ENCODE measurements at places on chromosomes 3 and 15.

- DNase-seq, result no peak
Measured at GRCh38 chr15:101504866-101505609, 15.5 kb upstream of the PCSK6 start.

GRCh38 chr3:159982442-159982974, 6.1 kb upstream of the IL12A start:
- no peak for DNase-seq

GRCh38 chr15:62570405-62570783, 405.3 kb upstream of the C2CD4B start:
- DNase-seq, result no peak

DNA sequence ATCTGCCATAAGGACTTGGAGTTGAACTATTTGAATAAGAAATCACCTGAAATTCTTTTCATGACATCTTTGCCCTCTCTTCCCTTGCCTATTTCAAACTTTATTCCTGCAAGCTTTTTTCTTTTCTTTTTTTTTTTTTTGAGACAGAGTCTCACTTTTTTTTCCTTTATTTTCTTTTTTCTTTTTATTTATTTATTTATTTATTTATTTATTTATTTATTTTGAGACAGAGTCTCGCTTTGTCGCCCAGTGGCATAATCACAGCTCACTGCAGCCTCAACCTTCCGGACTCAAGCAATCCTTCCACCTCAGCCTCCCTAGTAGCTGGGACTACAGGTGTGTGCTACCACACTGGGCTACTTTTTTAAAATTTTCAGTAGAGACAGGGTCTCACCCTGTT, 369.3 kb upstream of the ATP11B start:
- no peak for DNase-seq

GRCh38 chr3:25478964-25479726, 51.1 kb downstream of the RARB start:
- DNase-seq, result no peak

DNA sequence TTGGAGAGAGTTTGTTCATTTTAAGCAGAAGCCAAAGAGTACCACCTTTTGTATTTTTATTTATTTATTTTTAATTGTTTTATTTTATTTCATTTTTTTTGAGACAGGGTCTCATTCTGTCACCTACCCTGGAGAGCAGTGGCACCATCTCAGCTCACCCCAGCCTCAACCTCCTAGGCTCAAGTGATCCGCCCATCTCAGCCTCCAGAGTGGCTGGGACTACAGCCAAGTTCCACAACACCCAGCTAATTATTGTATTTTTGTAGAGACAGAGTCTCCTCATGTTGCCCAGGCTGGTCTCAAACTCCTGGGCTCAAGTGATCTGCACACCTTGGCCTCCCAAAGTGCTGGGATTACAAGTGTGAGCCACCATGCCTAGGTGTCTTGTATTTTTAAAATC, 9.6 kb downstream of the CCR8 start:
- DNase-seq, result no peak

DNA sequence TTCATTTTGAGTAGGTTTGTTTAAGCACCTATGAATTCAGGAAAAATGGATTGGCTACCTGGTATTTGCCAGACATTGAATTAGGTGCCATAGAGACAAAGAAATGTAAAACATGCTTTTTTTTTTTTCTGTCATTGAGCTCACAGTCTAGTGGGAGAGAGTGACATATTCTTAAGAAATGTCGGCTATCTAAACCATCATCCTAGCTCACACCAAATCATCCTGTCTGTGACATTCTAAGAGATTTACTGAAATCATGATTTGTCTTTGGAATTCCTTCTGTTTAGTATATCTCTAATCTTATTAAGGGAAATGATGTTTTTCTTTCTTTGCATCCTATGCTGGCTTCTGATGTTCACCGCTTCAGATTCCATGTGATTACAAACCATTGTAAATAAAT, 59.5 kb upstream of the STXBP5L start:
- no peak for DNase-seq

DNA sequence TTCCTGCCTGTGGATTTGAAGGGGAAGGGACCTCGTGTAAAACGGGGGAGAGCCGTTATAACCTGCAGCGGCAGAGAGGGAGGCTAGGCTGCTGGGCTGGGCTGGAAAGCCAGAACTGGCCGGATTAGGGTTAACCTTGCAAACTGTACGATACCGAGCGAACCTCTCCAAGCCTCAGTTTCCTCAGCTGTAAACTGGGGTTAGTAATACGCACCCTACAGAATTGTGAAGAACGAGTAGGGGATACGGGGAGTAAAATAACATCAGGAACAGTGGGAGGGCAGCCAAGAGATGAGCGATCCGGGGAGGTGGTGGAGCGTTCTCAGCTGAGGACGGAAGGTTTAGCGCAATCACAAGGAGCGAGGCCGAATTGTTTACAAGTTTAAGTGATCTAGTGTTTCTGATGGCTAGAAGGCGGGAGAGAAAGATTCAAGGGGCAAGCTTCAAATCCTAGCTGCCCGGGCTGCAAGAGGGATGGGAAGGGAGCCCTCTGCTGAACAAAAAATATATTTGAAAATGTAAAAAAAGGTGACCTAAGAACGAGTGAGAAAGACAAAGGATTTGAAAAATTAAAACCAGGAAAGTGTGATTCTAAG, 768 bp upstream of the SEMA5B start:
- DNase-seq, result peak; percentile 52

GRCh38 chr3:22225161-22225560, 474.2 kb upstream of the ZNF385D start:
- DNase-seq, result no peak

GRCh38 chr15:81480645-81481053, 106.6 kb upstream of the TMC3 start:
- DNase-seq, result peak; percentile 62

DNA sequence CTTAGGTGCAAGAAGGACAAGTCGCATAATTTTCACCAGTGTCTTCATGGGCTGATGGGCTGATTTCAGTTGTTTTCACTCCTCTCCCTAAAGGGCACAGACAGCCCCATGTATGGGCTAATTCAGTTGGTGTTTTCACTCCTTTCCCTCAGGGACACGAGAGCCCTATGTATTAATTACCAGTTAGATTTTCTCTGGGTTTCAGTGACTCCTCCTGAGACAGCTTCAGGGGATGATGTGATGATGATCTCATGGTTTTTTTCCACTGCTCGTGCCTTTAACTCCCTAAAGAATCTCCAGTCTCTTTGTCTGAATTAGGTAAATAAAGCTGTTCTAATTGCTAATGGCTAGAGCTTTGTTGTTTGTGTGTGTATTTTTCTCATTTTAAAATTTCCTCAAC, 9.9 kb downstream of the RAMAC start:
- no peak for DNase-seq

DNA sequence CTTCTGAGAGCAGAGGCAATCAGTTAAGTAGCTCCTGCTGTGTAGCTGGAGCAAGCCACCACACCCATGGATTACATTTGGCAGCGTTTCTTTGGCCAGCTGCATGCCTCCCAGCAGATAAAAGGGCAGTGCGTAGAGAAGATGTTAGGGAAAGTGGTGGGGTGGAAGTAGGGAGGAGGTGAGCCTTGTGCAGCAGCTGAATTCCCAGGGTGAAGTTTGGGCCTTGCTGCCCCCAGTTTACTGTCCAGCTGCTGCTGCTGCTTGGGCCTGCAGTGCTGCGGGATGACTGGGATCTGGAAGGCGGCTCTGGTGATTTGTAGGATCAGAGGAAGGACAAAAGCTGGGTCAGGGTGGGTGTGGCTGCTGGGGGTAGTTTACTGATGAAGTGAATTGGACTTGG, 318.7 kb upstream of the C2CD4B start:
- no peak for DNase-seq

DNA sequence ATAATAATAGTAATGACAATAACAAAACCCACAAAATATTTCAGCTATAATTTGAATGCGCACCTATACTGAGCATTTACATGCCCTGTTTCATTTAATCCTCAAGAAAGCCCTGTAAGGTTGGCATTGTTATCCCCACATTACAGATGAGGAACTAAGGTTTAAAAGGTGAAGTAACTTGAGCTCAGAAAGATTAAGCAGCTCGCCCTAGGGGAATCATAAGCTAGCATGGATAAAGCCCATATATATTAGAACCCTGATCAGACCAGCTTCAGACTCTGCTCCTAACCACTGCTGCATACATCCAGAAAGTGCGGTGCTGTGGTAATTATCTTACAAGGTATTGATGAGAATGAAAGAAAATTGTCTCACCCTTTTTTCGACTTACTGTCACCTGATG, 141.1 kb upstream of the CGNL1 start:
- DNase-seq, result no peak

GRCh38 chr15:57878573-57878972, 172.1 kb downstream of the POLR2M start:
- no peak for DNase-seq

- no peak for DNase-seq
Measured at GRCh38 chr15:85276508-85276907, 103.9 kb upstream of the AKAP13 start.

GRCh38 chr3:67526246-67526645, 128.2 kb downstream of the SUCLG2 start:
- DNase-seq, result no peak

- DNase-seq, result peak; percentile 76
Measured at GRCh38 chr3:72821161-72821781, 27.0 kb downstream of the SHQ1 start.

- DNase-seq, result no peak
Measured at GRCh38 chr15:101689901-101690300, 34.4 kb downstream of the TARS3 start.

- no peak for DNase-seq
Measured at GRCh38 chr3:2968475-2968874, 141.7 kb downstream of the IL5RA start.

Data from KG1 (cell line).